ENCODE measurements at places on chromosomes 16 and 17.
A peak's percentile ranks its signal among the peaks of the same experiment; 100 is the strongest.

DNA sequence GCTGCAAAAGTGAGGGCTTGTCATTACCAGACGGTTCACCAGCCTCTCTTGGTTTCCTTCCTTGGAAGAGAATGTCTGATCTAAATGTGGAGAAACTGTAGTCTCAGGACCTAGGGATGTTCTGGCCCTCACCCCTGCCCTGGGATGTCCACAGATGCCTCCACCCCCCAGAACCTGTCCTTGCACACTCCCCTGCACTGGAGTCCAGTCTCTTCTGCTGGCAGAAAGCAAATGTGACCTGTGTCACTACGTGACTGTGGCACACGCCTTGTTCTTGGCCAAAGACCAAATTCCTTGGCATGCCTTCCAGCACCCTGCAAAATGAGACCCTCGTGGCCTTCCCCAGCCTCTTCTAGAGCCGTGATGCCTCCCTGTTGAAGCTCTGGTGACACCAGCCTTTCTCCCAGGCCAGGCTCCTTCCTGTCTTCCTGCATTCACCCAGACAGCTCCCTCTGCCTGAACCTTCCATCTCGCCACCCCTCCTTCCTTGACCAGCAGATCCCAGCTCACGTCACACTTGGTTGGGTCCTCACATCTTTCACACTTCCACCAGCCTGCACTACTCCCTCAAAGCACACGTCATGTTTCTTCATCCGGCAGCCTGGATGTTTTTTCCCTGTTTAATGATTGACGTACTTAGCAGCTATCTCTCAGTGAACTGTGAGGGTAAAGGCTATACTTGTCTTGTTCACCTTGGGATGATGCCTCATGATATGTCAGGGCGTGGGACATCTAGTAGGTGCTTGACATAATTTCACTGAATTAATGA, 4.3 kb downstream of the ZNF768 start:
- no peak for DNase-seq

- peak; percentile 46 for DNase-seq
These were observed 30.1 kb downstream of the VAC14 start for GRCh38 chr16:70770626-70771552.

DNA sequence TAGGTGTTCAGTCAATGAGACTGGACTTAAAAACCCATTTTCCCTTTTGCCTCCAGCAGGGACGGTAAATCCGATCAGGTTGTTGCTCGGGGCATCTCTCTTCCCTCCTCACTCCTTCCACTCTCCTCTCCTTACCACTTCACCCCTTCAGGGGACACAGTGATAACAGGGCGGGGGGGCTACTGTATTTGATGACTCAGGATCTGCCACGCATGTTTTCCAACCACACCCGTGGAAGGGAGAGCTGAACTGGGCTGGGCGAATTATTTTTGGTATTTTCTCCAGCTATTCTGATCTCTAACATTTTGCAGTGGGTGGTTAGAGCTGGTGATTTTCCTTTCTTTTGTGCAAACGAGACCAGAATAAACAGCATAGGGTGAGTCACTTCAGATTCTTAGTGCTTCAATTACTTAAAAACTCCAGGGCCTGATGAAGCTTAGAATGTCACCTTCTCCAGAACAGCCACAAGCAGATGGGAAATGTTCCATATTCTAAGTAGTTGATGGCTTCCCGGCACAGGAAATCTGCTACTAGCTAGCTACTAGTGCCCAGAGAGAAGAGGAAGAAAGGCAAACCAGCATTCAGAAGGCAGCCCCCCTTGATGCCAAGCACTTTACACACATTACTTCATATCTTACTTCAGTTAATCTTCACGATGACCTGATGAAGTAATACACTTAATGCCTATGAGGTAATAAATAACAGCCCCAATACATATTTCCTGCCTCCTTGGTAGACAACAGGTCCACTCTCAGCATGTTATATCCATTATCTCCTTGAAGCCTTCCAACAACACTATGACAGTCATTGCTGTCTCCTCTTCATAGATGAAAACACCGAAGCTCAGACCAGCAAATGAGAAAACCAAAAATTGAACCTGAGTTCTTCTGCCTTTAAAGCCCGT, 74.1 kb downstream of the ASIC2 start:
- no peak for DNase-seq

- DNase-seq: no peak
These were observed 64.4 kb upstream of the LRRC37A3 start for GRCh38 chr17:64983708-64984107.

DNA sequence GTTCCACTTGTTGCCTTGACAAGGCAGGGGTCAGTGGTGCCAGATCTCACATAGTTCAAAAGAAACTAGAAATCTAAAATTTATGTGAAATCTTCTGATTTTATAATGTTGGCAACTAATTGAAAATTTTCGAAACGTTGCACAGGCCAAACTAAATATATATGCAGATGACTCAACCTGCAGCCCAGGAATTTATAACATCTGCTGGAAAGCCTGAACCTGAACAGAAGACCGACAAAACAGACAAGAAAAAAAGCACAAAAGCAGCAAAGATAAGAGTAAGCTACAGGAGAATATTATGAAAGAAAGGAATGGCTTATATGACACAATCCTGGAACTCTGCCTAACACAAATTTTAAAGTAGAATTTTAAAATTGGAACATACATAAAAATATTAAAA, 207.6 kb downstream of the CEP112 start:
- no peak for DNase-seq

GRCh38 chr16:87548046-87548445, 54.3 kb upstream of the JPH3 start:
- DNase-seq: no peak
